ENCODE measurements at places on chromosomes 16 and 17.

- DNase-seq, result peak; percentile 97
Measured at GRCh38 chr17:42016941-42017865, at the start of gene DNAJC7. Gene DNAJC7 (minus strand): TSS chr17:42017439. CDS start chr17:42017416, 23 bp downstream.

DNA sequence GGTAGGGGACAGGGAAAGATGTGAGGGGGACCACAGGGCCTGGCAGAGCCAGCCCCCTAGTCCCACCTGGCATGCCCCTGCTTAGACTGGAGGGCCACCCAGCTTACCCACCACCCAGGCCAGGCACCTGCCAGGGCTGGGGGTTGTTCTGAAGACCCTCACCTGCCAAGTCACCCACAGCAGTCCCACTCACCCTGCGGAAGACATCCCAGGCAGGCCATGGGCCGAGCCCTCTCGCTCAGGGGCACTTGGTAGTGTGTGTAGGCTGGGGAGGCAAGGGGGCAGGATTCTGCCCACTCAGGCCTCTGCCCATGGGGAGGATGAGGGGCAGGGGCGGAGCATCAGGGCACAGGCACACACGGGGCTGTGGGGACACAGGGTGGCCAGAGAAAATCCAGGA lies 4.0 kb downstream of the PLCD3 start:
- no peak for DNase-seq

GRCh38 chr17:50055426-50056216 lies at the start of gene ITGA3:
Gene ITGA3 (plus strand): TSS chr17:50056110. CDS start chr17:50056440, 330 bp downstream.
- peak; percentile 95 for DNase-seq

DNA sequence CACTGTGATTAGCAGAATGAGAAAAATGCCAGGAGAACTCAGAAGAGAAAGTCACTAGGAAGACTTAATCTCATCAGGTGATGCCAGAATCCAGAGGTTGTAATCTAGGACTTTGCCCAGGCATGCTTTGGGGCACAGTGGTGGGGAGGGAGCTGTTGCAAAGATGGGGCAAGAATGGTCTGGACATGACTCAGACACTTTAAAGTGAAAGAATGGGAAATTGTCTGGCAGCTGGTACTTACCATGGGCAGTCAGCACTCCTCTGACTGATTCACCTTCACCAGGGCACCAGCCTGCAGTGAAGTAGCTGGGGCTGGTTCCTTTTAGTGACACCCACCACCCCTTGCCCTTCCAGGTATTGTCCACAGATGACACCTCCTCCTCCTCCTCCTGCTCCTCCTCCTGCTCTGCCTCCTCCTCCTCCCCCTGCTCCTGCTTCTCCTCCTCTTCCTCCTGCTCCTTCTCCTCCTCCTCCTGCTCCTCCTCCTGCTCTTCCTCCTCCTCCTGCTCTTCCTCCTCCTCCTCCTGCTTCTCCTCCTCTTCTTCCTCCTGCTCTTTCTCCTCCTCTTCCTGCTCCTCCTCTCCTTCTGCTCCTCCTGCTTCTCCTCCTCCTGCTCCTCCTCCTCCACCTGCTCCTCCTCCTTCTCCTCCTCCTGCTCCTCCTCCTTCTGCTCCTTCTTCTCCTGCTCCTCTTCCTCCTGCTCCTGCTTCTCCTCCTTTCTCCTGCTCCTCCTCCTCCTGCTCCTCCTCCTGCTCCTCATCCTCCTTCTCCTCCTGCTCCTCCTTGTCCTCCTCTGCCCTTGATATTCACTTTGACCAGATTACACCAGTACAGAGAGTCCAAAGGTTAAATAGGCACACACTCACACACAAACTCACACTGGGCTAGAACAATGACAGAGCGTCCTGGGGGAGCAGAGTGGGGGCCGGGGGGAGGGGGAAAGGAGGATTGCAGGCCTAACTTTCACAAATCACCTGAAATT lies at the start of gene CHD9NB:
CHD9NB (minus strand) TSS at position 379 of the 983 bp plus-strand sequence. CDS start 8,739 bp downstream, outside the sequence.
- DNase-seq, result no peak

- DNase-seq, result peak; percentile 32
Measured at GRCh38 chr16:16062023-16062937, 112.9 kb downstream of the ABCC1 start.

GRCh38 chr17:2250140-2251095 lies 53.2 kb downstream of the SMG6 start:
- no peak for DNase-seq
